ENCODE measurements at places on chromosomes 4 and X.
A peak's percentile ranks its signal among the peaks of the same experiment; 100 is the strongest.

- no peak for DNase-seq
Observed at GRCh38 chr4:163598489-163598888, 104.0 kb downstream of the TMA16 start.

GRCh38 chr4:10095296-10095991 is 21.2 kb downstream of the WDR1 start:
- peak; percentile 48 for DNase-seq

DNA sequence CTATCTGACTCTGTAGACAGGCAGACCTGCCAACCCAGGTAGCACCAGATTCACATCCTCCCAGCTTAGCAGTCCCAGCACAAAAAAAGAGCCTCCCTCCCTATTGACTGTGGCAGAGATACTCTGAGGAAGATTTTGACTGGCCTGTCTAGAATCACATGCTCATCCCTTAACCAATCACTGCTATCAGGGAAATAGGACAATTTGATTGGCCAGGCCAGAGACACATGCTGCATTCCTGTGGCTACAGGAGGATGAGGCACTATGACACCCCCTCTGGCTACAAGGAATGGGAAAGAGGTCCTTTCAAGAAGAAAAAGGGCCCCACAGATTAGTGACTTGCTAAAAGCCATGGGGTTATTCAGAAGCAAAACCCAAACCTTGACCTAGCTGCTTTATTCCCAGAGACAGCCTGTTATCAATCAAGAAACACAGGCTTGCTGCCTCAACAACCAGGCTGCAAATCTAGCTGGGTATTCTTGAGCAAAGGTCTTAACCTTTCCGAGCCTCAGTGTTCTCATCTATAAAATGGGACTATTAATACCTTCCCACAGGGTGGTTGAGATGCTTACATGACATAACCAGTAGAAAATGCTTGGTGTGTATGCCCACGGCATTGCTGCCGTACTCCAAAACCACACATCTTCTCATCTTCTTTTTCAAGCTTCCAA is 147.6 kb downstream of the BCOR start:
- no peak for DNase-seq

- no peak for DNase-seq
Observed at GRCh38 chrX:72101597-72102037, 30.1 kb downstream of the RTL5 start.

- DNase-seq: no peak
Observed at GRCh38 chr4:139922406-139923024, 231.5 kb downstream of the MAML3 start.

- peak; percentile 6 for DNase-seq
Observed at GRCh38 chr4:186104890-186105646, 564 bp downstream of the FAM149A start.

GRCh38 chrX:88940904-88941303 is 193.9 kb downstream of the CPXCR1 start:
- no peak for DNase-seq

- DNase-seq: no peak
Observed at GRCh38 chr4:42482516-42483327, 85.4 kb downstream of the SHISA3 start.

DNA sequence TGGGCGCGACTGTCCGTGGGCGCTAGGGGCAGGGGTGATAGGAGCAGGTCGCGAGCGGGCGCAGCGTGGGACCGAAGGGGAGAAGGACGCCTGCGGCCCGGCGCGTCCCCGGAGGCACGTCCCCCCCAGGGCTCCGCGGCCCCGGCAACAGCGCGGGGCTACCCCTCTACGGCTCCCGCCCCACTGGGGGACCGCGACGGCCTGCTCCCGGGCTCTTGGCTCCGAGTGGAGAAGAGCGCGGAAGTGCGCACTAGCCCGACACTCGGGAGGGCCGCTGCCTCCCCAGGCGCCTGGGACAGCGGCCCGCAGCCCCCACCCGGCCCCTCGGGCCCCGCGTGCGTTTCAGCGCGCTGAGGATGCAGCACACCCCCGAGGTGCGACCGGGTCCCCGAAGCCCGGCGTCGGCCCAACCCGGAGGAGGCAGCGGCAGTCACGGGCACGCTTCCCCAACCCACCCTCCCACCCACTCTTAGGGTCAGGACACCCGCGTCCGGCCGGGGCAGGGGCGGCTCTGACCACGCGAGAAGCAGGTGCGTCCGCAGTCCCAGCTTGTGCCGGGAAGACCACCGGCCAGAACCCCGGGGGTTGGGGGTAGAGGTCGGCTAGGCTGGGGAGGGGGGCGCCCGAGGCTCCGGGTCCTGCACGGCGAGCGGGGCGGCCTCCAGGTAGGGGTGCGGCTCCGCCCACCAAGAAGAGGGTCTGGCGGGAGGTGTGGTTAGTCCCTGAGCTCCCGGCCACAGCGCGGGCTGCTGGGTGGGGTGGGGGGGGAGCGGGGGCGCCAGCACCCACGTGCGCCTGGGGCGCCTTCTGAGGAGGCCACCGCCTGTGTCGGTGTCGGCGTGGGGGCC is 18.5 kb upstream of the NAT8L start:
- no peak for DNase-seq

DNA sequence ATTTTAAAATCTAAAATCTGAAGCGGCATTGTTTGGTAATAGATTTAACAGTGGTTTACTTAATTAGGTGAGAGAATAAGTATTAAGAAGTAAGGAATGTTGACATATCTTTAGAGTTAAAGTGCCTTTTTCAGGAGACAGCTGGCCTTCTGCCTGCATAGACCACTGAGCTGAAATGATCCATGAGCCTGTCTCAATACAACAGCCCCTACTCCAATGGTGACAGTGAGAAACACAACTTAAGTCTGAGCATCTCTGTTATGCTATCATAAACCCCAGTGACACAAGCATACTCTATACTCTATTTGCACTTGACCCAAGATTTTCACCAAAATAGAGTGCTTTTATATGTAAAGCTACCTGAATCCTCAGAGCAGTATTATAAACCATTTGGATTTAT is 137.9 kb downstream of the GRIA2 start:
- no peak for DNase-seq

GRCh38 chr4:6275351-6275750 is 5.7 kb downstream of the WFS1 start:
- DNase-seq: no peak

DNA sequence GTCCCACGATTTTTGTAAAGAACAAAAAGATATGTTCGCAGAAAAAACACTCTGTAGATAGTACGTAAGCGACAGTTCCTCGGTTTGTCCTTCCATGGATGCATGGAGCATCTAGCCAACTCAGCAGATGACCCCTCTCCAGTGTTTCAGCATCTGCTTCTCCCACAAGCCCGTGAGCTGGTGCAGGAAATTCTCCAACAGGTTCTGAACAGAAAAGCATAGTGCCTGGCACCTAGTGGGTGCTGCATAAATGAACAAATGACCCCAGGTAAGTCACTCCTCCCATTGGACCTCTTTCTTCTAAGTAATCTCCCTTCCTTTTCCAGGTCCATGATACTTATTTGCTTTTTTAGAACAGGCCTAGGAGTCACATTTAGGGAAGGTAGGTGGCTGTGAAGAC is 966 bp upstream of the KIAA0232 start:
- DNase-seq: no peak

GRCh38 chr4:147477439-147477838 is 3.5 kb upstream of the EDNRA start:
- no peak for DNase-seq

DNA sequence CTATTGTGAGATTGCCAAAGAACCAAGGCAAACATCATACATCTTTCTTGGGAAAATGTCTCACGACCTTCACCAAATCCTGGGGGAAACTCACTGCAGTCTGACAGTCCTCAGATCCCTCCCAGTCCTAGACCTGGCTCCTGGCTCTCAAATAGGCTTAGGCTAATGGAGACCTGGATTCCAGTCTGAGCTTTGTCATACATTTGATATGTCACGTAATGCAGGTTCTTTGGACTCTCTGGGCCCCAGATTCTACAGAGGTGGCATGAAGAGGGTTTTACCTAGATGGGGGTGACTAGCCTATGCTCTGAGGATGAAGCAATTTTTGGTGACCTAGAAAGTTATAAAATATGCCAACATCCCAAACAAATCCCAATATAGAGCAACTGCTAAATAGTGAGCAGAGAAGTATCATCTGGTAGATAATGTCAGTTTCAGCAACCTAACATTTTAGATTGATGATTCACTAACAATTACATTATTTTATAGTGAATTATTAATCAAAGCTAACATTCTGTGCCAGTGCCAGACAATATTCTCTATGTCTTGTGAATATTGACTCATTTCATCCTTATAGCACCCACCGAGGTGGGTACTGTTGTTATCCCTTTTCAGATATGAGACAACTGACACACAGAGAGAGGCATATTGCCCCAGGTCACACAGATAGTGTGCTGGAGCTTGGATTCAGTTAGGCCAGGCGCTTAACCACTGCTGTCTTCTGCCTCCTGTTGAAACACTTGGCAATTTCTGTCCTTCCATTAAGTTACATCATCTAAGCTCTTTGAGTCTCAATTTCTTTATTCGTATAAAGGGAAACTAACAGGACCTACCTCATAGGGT is 195.4 kb upstream of the MAMLD1 start:
- DNase-seq: no peak
